SK-MEL-5 (cell line): ENCODE measurements at places on chromosomes 6 and 20. TPM values are rescaled to one million over a fixed set of nuclear protein-coding genes. Genes with fewer than 3 reads are reported as not detected.

- no peak for DNase-seq
Measured at GRCh38 chr6:89013438-89013837, 50.0 kb upstream of the RNGTT start.

DNA sequence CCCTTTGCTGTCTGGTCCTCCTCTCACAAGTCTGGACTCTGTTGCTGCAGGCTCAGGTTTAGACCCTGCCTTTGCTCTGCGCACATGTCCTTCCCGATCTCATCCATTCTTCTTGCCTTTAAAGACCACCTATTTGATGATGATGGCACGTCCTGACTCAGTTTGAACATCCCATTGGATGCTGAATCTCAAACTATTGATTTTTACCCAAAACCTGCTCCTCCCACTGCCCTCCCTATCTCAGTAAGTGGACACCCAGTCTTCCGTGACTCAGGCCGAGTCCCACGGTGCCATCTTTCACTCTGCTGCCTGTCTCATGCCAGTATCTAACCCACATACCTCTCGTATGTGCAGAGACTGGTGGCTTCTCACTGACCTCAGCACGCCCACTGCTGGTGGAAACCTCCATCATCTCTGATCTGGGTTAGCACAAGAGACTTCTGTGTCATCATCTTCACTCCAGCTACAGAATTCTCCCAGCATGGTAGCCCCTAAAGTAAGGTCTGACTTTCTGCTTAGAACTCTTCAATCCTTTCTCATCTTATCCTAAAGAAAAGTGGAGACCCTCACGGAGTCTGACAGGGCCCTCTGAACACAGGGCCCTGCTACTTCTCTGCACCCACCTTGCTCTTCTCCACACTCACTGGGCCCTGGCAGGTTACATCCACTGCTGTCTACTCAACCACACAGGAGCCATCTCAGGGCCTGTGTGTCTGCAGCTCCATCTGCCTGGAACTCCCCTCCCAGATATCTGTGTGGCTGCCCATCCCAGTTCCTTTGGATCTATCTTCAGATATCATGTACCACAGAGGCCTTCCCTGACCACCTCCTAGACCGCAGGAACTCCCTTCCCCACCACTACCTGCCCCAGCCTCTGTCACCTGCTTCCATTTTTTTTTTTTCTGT, 387.1 kb upstream of the AGPAT4 start:
- peak; percentile 58 for DNase-seq

GRCh38 chr20:19929012-19929360, 88.2 kb upstream of the NAA20 start:
- no peak for DNase-seq

SYS1 gene
- 23.6 and 31.0 TPM in 2 replicates for total RNA-seq

- DNase-seq = no peak
Measured at GRCh38 chr6:40695750-40696415, 108.7 kb upstream of the LRFN2 start.

DNA sequence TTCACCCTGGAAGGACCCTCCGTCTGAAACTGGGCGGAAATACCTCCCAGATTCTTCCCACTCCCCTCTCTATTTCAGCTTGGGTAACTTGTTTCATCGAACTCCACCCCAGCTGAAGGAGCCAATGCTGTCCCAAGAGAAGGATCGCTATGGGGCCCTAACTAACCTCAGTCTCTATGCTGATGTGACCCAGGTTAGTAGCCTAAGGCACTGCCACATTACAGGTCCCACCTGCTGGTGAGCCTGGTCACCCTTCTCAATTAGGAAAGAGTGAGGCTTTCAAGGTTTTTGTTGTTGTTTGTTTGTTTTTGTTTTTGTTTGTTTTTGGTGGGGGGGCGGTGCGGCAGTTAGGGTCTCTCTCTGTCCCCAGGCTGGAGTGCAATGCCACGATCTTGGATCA, 168.4 kb downstream of the OR2B2 start:
- DNase-seq = no peak

- no peak for DNase-seq
Measured at GRCh38 chr6:124722141-124722878, 239.9 kb upstream of the RNF217 start.
